ENCODE measurements at places on chromosomes 7 and 10.

DNA sequence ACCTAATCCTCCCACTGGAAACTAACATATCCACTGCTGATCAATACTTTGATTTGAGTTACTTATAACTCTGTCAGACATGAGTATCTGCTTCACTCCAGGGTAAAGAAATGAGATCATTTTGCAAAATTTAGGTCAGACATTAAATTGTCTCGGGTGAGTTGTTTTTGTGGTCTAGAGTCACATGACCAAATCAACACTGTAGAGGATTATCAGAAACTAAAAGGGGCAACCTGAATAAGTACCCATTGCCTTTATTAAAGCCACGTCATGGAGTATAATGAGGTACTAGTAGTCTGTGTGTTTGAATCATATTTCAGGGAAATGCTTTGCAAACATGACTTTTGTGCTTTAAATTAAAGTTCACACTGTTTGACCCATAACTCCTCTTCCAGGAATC is 107.7 kb upstream of the ADO start:
- no peak for DNase-seq

- DNase-seq, result peak; percentile 81
These were observed 95.4 kb downstream of the IDE start for GRCh38 chr10:92478536-92478935.

DNA sequence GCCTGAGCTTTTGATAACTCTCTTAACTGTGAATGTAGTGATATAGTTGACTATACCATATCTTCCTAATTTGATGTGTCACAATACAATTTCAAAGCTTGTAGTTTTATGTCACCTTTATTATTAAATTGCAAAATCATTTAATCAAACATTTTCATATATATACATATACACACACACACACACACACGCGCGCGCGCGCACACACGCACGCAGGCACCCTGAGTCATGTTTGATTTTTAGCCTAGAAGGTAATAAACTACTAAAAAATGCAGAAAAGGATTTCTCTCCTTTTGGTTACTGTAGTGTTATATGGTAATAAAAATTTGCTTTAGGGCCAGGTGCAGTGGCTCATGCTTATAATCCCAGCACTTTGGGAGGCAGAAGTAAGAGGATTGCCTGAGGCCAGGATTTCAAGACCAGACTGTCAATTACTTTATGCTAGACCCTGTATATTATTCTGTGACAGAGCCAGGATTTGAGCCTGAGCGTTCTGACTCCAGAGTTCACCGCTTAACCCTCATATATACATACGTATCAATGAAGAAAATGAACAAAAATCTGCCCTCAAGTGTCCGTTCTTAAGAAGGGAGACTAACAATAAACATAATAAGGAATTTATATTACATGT is 89.6 kb downstream of the PODXL start:
- DNase-seq, result no peak

DNA sequence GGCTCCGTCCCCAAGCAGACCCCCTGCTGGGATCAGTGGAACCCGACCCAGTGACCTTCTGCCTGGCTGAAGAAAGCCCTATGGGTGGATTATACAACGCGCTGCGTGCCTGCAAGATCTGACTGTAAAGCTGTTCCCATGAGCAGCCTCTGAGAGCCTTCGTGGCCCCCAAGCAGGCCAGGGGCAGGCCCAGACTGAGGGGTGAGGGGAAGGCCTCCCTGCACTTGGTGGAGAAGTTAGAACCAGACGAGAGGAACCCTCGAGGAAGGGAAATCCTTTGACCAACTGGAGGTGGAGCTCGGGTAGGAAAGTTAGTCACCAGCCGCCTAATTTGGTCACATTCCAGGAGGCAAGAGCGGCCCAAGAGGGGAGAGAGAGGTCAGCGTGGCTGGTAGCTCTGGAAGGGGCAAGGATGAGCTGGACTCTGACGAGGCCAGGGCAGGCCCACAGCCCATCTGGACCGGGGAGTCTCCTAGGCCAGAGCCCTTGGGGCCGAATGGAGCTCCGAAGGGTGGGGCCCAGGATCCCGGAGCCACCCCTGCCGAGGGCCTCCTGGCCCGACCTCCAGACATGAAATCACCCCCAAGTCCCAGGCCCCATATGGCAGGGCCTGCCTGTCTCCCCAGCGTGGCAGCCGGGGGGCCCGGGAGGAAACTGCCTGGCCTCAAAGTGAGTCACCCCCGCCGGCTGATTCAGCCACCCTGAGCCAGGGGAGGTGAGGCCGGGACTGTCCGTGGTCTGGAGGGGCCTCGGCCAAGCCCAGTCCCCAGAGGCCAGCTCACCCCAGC is 23.3 kb upstream of the PDGFA start:
- peak; percentile 76 for DNase-seq

GRCh38 chr7:90900628-90901356 is 304.7 kb downstream of the CDK14 start:
- DNase-seq, result no peak

- peak; percentile 61 for DNase-seq
These were observed 78.8 kb downstream of the FAM13C start for GRCh38 chr10:59283456-59284091.

- DNase-seq, result no peak
These were observed 98.4 kb upstream of the FZD1 start for GRCh38 chr7:91165846-91166230.

GRCh38 chr10:15333909-15334649 is 37.0 kb downstream of the FAM171A1 start:
- DNase-seq, result no peak

GRCh38 chr10:9390516-9390915 is 1336.0 kb downstream of the GATA3 start:
- DNase-seq, result no peak

DNA sequence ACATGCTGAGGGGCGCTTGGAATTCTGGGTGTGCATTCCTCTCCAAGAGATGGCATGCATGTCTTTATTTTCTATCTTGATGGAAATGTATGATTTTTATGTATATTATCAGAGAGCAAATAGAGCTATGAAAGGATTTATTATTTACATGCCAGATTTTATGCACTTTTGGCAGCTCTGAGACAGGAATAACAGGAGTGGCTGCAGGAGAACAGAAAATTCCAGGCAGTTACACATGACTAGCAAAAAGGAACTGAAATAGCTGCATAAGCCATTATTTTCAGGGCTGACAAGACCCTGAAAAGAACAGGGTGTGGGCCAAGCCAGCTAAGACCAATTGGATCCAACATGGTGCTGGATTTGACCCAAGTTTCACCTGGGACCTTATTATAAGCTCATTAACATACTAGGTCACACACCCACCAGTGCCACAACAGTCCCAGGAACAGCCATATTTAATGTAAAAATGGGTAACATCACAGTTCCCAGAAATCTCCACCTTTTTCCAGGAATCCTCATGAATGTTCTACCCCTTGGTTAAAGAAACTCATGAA is 43.2 kb upstream of the ACSL5 start:
- DNase-seq, result no peak

GRCh38 chr10:89275383-89275782 is 23.8 kb upstream of the LIPA start:
- DNase-seq, result peak; percentile 96
